ENCODE measurements at places on chromosomes 3 and 15.

DNA sequence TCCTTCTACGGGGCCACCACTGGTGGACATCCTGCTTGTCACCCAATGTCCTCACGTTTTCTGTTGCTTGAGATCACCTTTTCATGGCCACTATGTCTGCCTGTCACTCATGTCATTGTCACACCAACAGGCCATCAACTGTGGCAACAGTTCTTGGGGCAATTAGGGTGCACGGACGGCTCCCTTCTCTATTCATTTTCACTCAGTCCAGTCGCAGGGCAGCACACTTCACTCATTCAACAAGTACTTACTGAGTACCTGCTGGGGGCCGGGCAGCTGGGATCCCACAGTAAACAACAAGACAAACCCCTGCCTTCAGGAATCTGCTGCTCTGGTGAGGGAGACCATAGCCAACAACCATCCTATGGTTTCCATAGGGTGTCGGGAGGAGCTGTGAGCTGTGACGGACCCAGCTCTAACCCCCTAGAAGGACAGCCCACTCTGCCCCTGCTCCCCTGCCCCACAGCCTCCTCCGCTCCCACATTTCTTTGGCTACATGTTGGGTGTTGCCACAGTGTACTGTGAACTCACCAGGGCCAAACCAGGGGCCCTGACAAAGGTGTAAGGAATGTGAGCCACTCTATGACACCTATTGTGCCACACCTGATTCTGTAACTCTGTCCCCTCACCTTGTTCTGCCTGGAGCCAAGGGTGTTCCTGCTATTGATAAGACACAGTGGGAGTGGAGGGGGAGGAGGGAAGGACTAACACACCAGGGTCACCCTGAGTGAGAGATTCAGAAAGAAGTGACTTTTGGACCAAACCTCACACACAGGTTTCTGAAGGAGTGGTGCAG, 1.9 kb downstream of the VILL start:
- DNase-seq, result no peak

GRCh38 chr3:144409319-144409718, 437.7 kb downstream of the DIPK2A start:
- no peak for DNase-seq

DNA sequence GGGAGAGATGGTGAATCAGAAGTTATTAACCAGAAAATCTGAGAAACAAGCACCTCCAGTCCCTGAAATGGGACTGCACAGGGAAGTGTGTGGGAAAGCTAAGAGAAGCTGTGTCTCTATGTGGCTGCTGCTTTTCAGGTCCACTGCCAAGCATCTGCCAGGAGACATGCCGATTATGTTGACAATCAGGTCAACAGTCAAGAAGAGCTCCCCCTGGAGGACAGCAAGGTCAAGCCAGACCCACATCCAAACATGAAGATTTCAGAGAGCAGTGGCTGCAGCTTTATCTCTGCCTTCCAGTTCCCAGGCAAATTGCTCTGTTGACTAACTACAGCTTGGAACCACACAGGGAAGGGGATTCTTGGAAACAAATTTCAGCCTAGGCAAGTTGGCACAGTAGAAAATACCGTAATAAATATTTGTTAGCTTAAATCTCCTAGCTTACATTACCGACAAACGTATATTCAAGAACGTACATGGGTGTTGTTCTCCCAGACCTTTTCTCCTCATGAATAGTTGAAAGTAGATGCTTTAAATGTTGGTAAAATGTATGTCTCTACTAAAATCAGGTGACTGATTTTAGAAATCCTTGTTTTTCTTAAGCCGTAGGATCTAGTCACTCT, 394.5 kb upstream of the RARB start:
- no peak for DNase-seq

DNA sequence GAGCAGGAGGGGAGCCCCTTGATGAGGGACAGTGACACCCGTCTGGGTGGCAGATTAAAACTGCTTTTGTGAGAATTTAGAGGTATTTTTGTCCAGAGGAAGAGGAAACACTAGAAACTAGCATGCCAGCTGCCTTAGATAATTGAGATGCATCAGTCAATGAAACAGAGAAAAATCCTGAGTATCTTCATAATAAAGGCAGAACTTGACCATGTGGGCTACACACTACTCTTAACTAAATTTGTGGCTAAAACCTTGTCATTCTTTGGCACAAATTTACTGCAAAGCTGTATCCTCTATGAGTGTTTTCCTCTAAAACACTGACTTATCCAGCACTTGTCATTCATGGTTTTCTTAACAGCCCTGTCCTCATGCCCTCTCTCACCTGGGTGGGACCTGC, 259.7 kb upstream of the TPM1 start:
- no peak for DNase-seq

DNA sequence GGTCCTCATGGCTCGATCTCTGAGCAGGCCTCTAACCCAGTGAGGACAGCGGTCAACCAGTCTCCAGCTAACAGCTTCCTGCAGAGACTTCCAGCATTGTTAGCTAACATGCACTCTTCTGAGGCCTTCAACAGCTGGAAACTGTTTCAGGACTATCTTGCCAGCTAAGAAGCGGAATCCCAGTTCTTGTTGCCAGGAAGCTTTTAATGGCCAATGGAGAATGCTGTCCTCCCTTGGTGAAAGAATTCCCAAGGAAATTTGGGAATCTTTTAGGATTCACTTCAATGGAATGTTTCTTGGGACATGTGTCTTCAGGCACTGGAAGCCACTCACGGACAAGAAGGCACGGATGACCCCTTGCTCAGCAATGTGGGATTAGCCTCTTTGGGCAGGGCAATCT, 91.7 kb downstream of the CEMIP start:
- DNase-seq, result no peak

DNA sequence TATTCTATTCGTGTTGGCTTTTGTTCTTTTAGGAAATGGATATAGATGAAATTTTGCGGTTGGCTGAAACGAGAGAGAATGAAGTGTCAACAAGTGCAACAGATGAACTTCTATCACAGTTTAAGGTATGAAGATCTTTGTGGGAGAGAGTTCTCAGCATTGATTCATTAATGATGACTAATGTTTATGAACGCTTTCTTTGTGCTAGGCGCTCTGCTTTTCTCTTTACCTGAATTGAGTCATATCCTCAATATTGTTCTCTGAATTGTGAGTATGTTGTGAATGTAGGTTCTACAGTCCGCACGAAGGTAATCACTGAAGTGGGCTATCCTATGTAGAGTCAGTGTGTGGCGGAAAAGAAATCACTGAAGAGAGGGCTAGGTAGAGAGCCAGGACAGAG, 81.2 kb downstream of the CHD2 start:
- DNase-seq, result no peak

DNA sequence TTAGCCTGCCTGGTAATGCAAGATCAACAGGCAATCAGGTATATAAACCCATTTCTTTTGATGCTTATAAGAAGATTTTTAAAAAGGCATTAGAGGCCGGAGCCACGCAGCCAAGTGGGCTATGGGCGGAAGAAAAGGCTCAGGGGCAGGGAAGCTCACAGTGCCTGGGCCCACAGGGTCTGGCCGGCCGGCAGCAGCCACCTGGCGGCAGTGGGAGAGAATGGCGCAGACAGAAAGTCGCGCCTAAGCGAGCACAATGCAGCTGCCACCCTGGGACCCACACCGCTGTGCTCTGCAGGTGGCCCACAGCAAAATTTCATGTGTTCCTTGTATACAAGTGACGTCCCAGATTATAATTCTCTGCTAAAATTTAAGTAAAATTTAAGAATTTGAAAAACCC, 448.6 kb upstream of the RASGRP1 start:
- no peak for DNase-seq

DNA sequence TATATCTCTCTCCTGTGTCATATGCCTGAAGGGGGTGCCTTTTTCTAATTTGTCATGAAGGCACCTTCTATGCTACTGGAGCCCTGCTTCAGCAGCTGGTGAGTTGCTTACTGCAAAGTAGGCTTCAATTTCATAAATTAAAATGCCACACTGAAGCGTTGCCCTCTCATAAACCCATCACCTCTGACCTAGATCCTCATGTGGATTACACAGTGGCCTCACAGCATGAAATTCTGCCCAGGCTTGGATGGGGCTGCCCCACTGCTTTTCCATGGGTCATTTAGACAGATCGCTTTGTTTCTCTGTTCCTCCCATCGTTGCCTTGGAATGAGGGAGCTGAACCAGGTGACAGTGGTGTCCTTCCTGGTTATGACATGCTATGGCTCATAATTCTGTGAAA, 131.2 kb downstream of the RPL22L1 start:
- DNase-seq, result no peak

DNA sequence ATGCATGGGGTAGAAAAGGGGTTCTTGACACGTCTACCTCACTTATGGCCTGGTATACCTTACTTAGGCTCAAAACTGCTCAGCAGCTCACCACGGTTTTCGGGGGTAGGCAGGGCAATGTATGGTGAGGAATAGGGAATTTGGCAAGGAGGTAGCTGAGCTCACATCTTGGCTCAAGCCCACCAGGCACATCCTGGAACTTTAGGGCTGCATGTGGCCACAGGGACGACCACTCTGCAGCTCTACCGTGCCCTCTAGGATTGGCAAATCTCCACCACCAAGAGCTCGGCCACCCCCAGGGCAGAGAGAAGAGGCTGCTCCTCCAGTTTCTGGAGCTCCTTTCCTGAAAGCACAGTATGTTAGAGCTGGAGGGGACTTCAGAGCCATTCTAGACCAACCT, 69.7 kb downstream of the MRPL46 start:
- DNase-seq, result no peak

DNA sequence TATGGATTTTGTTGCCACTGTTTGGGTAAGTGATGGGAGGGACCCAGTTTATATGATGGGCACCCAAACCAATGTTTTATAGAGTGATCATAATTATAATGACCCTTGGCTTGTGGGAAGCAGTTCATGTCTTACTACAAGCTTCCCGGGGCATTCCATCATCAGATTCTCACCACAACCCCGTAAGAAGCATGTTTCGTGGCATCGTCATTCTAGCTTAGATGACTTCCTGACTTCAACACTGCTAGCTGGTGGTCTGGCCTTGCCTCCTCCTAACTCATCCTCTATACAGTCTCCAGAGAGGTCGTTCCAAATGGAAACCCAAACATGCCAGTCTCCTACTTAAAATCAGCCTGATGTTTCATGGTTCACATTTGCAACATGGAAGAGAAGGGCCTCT, 226.9 kb downstream of the ADAMTS9 start:
- DNase-seq, result no peak

- DNase-seq, result no peak
Measured at GRCh38 chr3:16060358-16060852, 114.1 kb upstream of the GALNT15 start.

- no peak for DNase-seq
Measured at GRCh38 chr3:152729906-152730305, 105.0 kb upstream of the P2RY1 start.

- DNase-seq, result no peak
Measured at GRCh38 chr3:141164852-141165251, 66.8 kb upstream of the PXYLP1 start.

- no peak for DNase-seq
Measured at GRCh38 chr3:155416500-155417118, 123.1 kb upstream of the STRIT1 start.

DNA sequence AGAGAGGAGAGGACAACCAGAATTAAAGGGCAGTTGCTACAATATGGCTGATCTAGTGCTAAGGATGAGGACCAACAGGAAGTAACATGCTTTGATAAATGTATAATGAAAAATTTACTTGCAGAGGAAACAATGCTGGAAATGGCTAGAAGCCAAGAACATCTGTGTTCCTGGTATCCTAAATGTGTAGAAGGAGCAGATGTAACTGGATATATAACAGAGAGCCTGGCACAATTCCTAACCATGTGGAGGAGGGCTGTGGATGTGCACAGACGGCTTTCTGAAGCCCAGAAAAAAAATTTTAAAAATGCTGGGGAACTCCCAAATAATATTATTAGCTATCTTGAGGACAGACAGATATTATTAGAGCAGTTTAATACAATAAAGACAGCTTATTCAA, 159.4 kb upstream of the GBE1 start:
- DNase-seq, result no peak

DNA sequence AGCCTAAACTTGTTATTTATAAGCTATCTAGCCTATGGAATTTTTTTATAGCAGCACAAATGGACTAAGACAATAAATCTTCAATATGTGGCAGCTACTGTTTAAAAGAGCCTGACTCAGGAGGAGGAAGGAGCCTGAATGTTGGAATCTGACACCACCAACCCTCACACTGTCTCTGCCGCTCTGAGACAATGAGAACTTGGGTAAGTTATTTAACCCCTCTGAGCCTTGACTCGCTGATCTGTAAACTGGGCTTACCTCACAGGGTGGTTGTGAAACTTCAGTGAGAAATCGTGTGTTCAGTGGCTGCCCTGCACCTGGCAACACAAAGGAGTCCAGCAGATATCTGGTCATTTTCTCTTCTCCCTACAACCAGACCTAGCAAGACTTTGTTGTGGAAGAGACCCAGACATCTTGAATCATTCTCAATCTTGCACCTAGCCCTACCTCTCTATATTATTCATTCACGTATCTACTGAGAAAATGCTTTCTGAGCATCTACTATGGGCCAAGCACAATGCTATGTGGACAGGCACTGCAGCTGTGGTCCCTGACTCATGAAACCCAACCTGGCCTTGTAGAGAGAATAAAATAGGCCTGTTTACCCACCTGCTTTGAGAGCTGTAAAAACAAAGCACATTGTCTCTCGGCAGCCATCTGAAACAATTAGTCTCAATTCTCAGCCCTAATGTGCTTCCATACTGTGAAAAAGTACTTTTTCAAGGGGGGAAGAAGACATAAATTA, 81.9 kb upstream of the SLC25A36 start:
- DNase-seq, result no peak

DNA sequence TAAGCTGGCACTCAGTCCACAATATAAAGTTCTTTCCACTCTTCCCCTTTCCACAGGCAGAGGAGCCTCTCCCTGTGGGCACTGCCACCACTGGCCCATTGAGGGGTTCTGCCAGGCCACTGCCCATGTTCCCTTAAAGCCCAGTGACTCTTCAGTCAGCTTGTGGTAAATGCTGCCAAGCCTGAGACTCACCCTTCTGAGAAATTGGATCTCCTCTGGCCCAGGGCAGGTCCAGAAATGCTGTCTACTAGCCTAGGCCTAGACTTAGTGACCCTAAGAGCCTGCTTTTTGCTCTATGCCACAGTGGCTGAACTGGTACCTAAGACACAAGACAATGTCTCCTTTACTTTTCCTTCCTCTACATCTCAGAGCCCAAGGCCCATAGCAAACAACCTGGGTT, 295.8 kb downstream of the RBMS3 start:
- no peak for DNase-seq

GRCh38 chr3:108947855-108948254, 5.8 kb downstream of the GUCA1C start:
- no peak for DNase-seq

Data from activated naive CD4-positive, alpha-beta T cell (primary cell).